ENCODE measurements at places on chromosomes 7 and 10. TPM values are rescaled to one million over a fixed set of nuclear protein-coding genes. Genes with fewer than 3 reads are reported as not detected.

DNA sequence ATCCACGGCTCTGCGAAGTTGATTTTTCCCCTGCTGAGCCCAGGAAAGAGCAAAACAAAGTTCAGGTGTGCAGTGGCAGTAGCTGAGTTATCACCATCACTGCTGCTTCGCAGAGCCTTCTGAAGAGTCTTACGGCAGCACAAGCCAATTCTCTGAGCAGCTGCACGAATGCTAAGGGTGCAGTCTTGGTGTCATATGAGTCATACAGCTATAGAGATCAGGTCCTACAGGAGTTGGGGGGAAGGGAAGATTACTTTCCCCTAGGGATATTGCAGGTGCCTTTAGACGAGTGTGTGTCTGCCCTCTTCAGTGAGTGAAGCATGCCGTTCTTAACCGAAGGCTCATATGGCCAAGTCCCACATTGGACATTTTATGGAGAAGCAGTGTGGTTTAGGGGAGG is 227.8 kb downstream of the CELF2 start:
- peak; percentile 60 for DNase-seq

- no peak for DNase-seq
Measured at GRCh38 chr10:63719226-63719856, 198.1 kb downstream of the REEP3 start.

DNA sequence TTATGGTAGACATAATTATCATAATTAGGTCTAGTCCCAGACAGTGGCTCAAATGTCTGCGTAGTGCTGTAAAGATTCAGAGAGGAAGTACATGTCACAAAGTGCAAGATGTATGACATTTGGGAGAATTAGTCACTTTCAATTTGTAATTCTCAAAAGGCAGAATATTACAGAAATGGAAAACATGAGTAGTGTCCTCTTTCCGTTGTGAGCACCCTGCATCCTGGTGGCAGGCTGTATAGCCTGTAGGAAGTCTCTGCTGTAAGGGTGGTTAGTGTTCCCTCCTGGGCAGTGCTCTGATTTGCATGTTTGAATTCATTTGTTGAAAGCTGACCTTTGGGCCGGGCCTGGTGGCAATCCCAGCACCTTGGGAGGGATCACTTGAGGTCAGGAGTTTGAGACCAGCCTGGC is 17.0 kb downstream of the CDK14 start:
- peak; percentile 39 for DNase-seq

DNA sequence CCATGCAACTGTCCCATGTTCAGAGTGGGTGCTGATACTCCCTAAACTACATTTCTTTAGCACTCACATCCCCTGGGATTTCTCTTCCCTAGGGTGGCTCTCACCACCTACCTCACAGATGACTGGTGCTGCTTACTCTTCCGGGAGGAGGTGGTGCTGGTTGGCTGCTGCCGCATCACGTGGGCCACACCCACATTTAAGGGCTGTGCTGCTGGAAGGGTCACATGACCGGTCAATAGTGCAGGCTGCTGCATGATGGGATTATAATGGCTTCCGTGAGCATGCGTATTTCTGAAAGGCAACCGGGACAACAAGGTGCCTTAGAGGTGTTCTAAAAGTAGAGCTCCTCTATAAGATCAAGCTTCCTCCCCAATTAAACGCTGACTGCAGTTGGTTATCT is 76.8 kb downstream of the CLEC2L start:
- no peak for DNase-seq

- no peak for DNase-seq
Measured at GRCh38 chr10:91172348-91172747, 48.1 kb upstream of the PCGF5 start.

- no peak for DNase-seq
Measured at GRCh38 chr10:113565364-113565763, 12.5 kb downstream of the HABP2 start.

DNA sequence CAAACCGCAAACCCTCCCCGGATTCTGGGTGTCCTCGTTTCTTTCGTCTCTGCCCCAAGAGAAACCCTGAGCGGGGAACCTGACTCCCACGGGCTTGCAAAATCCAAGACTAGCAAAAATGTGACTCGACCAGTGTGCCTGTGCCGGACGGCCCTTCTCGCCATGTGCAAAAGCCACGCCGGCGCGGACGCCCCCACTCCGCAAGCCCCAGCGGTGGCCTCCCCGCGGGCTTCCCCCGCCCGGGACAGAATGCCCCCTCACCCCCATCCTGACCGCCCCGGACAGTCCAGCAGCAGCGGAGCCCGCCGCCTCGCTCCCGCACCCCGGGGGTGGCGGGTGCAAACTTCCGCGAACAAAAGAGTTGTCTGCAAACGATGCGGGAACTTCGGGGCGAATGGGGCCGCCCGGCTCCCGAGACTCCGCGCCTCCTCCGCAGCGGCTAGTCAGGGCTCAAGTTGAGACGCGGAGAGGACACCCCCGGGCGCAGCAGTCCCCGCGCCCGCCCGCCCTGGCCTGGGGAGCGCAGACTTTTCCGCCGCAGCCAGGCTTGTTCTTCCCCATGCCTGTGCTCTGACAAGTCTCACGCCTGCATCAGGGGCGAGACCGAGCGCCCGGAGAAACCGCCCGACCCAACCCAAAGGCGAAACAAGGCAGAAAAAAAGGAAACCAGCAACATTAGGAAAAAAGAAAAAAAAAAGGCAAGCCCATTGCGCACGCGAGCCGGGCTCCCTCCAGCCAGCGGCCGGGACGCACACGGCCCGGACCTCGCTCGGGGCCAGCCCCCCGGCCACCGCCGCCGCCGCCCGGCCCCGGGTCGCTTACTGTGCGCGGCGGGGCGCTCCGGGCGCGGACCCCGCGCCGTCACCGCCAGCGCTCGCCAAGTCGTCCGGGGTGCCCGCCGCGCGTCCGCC is 732 bp downstream of the FAM53B start:
- DNase-seq: no peak

DNA sequence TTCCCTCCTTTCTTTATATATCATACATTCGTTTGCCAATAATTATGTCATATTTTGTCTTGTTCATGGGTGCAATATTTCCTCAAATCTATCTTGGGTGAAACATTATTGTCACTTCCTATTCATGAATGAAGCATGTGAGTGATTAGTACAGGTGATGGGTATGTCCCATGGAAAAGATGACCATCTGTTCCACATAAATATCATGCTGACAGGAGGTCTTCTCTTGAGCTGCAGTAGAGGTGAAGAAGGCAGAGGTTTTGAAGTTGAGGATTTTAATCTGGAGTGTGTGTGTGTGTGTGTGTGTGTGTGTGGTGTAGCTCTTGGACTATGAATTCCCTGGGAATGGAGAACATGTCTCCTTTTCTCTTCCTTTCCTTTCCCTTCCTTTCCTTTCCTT is 350.5 kb upstream of the CHRM2 start:
- no peak for DNase-seq

DNA sequence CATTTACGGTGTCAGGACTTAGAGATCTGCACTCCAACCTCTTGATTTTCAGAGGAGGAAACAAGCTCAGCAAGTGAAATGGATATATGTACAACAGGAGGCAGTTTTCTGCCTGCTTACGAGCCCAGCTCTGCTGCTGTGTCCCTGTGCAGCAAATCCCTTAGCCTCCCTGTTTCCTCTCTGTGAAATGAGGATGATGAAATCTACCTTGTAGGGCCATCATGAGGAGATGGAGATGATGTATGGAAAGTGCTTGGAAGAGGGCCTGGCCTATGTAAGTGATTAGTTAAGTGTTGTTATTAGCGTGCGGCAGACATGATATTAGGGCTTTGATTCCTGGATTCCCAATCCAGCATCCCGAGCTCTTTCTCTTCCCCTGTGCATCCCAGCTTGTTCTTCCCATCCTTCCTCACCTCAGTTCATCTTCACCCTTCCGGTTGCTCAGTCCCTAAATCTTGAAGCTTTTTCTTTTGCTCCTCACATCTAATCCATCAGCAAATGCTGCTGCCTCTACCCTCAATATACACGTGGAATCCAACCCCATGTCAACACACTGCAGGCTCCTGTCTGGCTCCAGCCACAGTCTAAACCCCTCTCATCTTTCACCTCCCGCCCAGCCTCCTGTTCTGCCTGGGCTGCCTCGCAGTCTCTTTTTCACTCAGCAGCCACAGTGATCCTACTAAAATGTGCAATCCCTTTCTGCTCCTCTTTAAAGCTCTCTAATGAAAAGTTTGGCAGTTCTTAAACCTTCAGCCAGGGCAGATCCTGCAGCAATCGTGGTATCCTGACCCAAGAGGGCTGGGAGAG is 113.8 kb downstream of the MARCHF5 start:
- no peak for DNase-seq

GRCh38 chr7:30434140-30434799 is 44.3 kb downstream of the NOD1 start:
- peak; percentile 64 for DNase-seq

DNA sequence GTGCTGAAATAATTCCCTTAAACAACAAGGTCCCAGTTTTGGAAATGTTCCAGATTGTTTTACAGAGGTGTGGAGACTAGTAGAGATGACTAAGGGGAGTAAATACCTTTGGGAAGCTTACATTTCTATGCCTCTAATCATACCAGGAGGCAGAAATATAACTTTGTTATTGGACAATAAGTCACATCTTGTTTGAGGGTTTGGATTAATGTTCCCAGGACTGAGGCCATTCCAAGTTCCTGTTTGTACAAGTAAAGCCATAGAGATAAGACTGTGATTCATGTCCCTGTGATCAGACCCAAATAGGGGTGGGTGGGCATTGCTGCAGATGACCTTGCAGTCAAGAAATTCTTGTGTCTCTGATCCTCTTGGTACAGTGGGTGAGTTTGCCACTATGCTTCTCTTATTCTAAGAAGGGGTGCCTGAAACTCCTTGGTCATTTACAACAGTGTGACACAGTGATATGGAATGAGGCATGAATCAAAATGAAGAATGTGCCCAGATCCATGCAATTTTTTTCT is 508.3 kb downstream of the SORCS3 start:
- no peak for DNase-seq

DNA sequence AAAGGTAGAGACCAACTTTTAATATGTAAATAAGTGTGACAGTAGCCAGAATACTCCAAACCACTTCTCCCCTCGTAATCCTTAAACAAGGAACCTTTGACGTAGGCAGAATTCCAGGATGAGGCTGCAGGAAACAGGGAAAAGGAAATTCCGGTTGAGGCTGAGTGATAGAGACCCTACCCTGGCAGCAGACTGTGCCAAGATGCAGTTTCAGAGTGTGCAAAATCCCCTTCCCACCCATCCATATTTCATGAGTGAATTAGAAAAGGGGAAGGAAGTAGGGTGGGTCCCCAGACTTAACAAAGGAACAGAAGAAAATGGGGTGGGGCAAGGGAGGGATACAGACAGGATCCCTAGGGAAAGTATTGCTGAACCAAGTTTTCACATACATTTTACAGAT is 143.0 kb downstream of the RAPGEF5 start:
- DNase-seq: no peak

GRCh38 chr7:55438085-55438756 is 73.1 kb downstream of the LANCL2 start:
- no peak for DNase-seq

DNA sequence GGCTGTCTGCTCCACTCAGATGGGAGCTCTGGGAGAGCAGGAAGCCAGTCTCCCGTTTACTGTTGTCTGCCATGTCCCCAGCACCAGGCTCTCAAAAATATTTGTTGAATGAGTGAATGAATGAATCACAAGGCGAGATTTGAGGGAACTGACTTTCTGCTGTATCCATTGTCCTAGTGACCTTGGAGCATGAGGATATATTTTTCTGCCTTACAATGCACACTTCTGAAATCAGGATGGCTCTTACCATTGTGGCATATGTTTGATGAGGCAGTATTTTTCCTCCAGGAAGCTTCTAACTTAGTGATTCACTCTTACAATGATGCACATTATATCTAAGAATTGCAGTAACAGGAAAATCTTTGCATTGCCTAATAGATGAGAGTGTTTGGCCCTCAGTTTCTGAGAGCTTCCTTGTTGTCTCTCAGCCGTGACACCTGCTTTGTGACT is 136.4 kb downstream of the RPS24 start:
- DNase-seq: no peak

DNA sequence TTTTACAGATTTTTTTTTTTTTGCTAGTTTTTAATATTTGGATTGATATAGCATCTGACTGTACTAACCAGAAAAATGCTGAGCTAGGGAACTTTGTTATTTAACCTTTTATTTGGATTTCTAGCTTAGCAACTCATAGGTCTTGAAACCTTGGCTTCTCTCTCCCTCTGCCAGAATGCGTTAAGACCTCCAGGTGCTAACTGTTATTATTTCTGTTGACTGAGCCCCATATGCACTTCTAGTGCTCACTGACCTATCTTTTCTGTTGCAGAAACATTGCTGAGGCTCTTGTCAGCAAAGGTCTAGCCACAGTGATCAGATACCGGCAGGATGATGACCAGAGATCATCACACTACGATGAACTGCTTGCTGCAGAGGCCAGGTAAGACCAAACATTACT is 143.6 kb downstream of the LRRC4 start:
- DNase-seq: no peak

- DNase-seq: no peak
Measured at GRCh38 chr10:132647424-132647823, 109.8 kb downstream of the INPP5A start.

- no peak for DNase-seq
Measured at GRCh38 chr7:102322202-102322715, 34.0 kb downstream of the SPDYE6 start.

DNA sequence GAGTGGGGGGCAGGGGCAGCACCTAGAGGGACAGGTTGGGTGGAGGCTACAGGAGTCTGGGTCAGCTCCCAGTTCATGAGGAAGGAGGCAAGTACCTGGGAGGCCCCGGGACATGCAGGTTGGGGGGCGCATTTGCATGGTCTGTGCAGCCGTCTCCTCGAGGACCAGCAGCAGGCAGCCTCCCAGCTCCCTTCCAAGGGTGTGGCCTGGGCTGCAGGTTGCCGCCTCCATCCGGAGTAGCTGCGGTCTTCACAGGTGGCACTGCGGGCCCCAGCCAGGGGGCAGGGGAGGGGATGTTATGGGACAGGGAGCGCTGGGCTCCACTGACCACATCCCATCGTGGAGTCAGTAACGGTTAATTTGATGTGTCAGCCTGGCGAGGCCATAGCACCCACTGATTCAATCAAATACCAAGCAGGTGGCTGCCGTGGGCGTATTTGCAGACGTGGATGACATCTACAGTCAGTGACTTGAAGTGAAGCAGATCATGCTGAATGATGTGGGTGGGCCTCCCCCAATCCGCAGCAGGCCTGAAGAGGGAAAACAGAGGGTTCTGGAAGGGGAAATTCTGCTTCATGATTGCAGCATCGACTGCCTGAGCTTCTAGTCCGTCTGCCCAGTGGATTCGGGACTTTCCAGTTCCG is 81.6 kb downstream of the PRKAG2 start:
- peak; percentile 36 for DNase-seq

DNA sequence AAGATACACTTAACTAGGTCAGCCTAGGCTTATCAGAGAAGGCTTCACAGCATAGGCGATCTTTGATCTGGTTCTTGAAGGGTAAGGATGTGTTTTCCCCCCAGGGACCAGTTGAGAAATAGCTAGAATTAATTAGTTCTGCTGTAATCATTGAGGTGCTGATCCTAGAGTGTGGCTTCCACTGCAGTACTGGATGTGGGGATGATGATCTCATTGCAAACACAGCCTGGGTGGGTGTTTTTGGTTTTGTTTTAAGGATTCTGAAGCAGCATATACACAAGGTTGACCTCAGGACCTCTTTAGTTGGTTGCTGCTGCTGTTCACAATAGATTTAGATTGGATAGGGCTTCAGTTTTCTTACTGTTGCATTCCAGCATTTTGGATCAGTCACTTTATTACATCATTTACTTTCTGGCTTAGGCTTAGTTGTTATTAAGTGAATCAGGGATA is 159.7 kb downstream of the AUTS2 start:
- no peak for DNase-seq

- no peak for DNase-seq
Measured at GRCh38 chr7:150476285-150476684, 25.9 kb downstream of the GIMAP8 start.

Gene ZNF365
- total RNA-seq: 0.17 TPM

Gene ZNF655
- 154 TPM for total RNA-seq

Gene ZNF488
- total RNA-seq: not detected

Gene GATA3
- 0.49 TPM for total RNA-seq
